ENCODE measurements at places on chromosomes 5 and 9.

GRCh38 chr5:135615581-135616260, 36.9 kb upstream of the CXCL14 start:
- H3K4me3 ChIP-seq: no peak overlapping the region
- no peaks in the 10 kb centered on the region for H3K4me1 ChIP-seq
- no peak overlapping the region for H3K27ac ChIP-seq
- no peaks in the 10 kb centered on the region for H3K36me3 ChIP-seq
- DNase-seq: no peak

DNA sequence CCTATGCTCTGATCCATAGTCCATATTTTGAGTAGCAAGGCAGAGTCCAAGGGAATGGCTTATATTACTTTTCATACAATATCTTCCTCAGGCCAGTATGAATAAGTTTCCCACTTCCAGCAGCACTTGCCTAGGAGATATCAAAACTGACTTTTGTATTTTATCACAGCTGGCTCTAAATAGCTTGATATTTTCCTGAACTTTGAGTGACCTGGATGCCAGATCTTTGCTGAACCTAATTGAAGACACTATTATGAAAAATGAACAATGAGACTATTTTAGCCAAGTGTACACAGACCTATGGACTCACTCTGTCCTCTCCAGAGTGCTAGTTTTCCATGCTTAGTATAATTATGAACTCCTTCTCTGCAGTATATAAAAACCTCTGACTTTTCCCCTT, 475.6 kb upstream of the PTGER4 start:
- H3K27me3 ChIP-seq: no peaks in the 10 kb centered on the region
- DNase-seq: no peak

- H3K36me3 ChIP-seq: no peaks in the 10 kb centered on the region
- no peak for DNase-seq
- H3K27ac ChIP-seq: no peak overlapping the region
Measured at GRCh38 chr5:590346-590745, 21.8 kb upstream of the CEP72 start.

DNA sequence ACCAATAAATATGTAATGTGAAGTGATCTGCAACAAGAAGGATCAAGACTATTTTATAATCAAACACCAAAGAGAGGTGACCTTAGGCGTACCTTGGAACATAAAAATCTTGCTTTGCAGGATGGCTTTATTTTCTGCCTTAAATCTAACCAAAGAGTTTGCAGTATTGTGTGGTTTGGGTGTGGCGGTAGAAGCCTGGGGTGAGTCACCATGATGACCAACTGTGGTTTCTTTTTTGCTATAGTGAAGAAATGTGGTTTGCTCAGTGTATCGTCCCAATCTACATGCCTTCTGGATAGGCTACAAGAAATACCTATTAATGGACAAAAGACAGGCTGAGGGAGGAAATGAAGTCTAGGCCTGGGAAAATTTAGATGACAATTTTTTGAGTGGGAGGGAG, 5.1 kb upstream of the CAST start:
- peak overlapping the region; percentile 40 for H3K27ac ChIP-seq
- no peaks in the 10 kb centered on the region for H3K36me3 ChIP-seq
- peak; percentile 97 for DNase-seq

DNA sequence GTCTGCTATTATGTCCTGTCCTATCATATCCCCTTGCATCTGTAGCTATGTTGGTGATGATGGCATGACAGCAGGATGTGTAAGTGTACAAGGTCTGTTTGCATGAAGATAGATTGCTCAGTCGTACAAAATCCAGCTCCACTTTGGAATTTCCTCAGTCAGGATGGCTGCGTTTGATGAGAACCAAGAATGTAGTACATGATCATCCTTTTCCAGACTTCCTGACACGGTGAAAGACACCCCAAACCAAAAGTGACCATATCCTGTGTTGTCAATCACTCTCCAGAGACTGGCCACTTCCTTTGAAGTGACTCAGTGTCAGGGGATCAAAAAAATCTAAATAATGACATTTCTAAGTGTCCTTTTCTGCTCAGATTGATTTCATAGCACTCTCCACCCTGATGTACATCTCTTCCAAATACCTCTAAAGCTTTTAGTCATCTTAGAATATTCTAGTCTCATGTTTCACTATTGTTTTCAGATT, 213.4 kb downstream of the PLK2 start:
- DNase-seq: no peak
- no peak overlapping the region for H3K27ac ChIP-seq
- no peaks in the 10 kb centered on the region for H3K27me3 ChIP-seq
- peaks cover 2% of the 10 kb centered on the region for H3K4me1 ChIP-seq
- no peak overlapping the region for H3K4me3 ChIP-seq

DNA sequence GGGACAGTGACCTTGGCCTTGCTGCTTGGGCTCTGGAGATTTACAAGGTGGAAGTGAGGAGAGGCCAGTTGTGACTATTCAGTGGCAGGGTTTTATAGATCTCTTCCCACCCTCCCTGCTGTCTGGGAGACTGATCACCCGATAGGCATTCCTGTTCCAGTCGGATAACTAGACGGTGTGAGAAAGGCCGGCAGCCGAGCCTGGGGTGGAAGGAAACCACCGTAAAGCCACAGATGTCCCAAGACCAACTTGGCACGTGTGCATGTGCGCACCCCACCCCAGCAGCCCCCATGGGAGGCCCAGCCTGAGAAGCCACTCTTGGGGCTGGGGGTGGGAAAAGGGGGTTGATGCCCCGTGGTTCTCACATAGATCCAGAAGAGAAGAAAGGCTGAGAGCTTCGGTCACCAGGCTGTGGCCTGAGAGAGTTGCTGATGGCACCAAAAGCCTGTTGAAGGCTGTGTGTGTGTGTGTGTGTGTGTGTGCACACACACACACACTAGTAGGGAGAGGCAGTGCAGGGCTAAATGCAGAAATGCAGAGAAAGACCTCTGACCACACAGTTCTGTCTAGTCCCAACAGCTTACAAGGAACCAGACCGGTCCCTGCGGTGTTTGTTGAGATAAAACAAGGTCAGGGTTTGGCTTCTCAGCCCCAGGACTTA, 225.8 kb downstream of the FANCC start:
- DNase-seq: peak; percentile 68
- H3K27ac ChIP-seq: peak overlapping the region; percentile 74
- H3K4me3 ChIP-seq: no peak overlapping the region
- H3K4me1 ChIP-seq: peaks cover 47% of the 10 kb centered on the region
